ENCODE measurements at places on chromosomes 3 and 15.

- DNase-seq = no peak
Measured at GRCh38 chr3:40137591-40138295, 171.8 kb upstream of the EIF1B start.

- no peak for DNase-seq
Measured at GRCh38 chr3:104596551-104596950, 770.2 kb upstream of the ALCAM start.

DNA sequence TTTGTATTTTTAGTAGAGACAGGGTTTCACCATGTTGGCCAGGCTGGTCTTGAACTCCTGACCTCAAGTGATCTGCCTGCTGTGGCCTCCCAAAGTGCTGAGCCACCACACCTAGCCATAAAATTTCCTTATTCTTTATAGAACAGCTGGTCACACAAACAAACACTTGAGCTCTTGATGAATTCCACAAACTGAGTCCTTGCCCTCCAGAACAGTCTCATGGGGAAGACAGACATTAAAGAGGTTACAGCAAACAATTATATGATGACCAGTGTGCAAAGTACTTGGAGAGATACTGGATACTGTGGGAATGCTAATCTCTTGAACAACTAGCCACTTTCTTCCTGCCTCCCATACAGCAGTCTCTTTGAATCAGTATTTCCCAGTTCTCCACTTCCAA lies 7.5 kb upstream of the ATP11B start:
- no peak for DNase-seq

DNA sequence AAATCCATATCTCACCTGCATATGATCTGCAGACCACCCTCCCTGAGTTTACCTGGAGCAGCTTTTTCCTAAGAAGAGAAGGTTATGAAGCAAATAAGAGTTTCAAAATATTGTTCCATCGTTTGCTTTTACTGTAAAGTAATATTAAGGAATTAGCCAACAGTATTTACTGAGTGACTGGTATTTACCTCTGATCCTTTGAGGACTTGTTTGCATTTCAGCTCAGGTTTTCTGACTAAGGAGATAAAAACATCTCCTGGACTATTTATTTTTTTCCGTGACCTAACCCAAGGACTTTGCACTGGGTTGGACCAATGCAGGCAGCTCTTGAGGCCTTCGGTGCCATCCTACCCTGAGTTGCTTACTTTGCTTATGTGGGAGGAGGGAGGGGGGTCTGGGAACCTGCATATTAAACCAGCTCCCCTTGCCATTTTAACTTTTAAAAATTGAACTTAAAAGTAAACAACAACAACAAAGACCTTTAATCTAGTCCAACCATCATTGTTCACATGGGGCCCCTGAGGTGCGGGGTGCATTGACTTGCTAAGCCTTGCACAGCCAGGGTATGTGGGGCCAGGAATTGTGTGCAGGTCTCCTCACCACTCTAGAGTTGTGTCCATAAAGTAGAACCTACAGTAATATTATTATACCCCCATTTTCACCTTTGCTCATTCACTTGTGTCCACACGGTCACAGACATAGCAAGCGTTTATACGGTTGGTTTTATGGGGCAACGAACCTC lies 39.3 kb downstream of the TRAK1 start:
- no peak for DNase-seq

DNA sequence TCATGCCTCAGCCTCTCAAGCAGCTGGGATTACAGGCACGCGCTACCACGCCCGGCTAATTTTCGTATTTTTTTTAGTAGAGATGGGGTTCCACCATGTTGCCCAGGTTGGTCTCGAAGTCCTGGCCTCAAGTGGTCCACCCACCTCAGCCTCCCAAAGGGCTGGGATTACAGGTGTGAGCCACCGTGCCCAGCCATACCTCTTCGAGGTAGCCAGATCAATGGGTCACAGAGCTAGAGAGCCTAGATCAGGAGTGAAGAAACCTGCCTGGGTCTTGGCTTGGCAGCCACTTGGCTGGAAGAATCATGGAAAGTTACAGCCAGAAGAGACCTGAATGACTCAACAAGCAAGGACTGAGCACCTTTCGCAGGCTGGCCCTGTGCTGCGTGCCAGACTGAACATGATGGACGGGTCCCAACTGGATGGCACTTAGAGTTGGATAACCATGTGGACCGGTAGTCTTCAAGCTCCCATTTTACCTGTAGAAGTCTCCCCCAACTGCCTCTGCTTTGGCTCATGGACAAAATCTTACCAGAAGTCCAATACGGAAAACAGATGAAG lies 29.7 kb downstream of the GNB5 start:
- DNase-seq = no peak

GRCh38 chr15:33215941-33216872 lies 21.7 kb upstream of the FMN1 start:
- no peak for DNase-seq

DNA sequence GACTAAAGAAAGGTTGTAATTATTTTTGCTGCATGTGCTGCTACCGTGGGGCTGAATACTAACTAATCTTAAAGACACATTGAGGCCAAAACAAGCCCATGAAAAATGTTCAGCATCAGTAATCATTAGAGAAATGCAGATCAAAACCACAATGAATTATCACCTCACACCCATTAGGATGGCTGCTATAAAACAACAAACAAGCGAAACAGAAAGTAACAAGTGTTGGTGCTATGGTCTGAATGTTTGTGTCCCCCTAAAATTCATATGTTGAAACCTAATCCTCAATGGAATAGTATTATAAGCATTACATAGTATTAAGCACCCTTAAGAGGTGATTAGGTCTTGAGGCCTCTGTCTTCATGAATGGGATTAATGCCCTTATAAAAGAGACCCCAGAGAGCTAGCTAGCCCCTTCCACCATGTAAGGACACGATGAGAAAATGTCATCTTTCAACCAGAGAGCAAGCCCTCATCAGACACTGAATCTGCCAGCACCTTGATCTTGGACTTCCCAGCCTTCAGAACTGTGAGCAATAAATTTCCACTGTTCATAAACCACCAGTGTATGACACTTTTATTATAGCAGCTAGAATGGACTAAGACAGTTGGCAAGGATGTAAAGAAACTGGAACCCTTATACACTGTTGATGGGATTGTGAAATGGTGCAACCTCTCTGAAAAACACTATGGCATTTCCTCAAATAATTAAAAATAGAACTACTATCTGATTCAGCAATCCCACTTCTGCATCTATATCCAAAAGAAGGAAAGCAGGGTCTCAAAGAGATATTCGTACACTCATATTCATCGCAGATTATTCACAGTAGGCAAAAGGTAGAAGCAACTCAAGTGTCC lies 76.1 kb downstream of the REC114 start:
- DNase-seq = no peak

- DNase-seq = no peak
Measured at GRCh38 chr3:4741404-4742307, 237.6 kb upstream of the BHLHE40 start.

DNA sequence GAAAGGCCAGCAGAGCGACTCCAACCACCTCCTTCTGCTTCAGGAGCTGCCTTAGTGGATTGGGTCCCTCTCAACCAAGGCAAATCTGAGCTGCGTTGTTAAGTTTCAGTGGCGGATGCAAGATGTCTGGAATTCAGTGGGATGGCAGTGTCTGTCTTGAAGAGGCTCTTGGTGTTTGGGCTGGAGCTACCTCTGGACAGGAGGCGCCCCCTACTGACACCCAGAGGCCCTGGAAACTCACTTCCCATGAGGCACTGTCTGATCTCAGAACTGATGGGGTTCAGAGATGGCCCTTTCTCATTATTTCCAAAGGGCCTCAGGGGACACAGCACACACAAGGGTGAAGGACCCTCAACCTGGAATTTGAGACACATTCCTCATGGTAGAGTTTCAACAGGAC lies 6.0 kb upstream of the SLC28A1 start:
- DNase-seq = peak; percentile 20

DNA sequence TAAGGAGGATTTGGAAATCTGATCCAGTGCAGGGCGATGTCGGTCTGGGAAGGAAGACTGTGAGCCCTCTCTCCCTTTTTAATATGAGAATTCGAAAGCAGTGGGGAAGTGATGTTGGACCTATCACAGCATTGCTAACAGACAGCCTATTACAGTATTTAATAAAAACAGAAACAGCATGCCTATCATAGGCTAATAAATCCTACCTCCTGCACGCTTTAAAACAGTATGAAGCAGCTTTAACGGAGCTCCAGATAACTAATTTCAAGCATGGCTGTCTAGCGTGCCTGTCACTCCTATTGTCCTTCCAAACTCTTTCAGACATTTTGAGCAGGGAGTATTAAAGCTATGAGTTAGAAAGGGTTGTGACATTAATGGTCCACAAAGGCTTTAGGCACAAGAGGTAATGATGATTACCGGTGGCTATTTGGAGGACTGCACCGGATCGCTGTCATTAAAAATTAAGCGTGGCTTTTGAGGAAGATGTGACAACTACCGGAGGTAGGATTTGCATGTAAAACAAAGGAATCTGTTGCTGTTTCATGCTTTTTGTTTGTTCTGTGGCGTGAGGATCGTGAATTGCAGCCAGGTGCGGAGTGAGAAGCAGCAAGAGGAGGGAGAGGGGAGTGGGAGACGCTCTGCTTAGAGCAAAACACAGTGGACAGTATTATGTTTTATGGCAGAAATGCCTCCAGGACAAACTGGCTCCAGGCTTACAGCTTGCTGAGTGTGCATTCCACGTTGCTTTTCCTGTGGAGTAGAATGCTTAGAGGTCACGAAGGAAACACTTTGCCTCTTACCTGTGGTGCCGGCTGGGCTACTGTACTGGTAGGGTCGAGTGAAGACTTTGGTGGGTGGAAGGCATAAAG lies at the start of gene KCNMB2:
Gene KCNMB2 (plus strand): TSS at position 226 of the 869 bp plus-strand sequence.
- no peak for DNase-seq

DNA sequence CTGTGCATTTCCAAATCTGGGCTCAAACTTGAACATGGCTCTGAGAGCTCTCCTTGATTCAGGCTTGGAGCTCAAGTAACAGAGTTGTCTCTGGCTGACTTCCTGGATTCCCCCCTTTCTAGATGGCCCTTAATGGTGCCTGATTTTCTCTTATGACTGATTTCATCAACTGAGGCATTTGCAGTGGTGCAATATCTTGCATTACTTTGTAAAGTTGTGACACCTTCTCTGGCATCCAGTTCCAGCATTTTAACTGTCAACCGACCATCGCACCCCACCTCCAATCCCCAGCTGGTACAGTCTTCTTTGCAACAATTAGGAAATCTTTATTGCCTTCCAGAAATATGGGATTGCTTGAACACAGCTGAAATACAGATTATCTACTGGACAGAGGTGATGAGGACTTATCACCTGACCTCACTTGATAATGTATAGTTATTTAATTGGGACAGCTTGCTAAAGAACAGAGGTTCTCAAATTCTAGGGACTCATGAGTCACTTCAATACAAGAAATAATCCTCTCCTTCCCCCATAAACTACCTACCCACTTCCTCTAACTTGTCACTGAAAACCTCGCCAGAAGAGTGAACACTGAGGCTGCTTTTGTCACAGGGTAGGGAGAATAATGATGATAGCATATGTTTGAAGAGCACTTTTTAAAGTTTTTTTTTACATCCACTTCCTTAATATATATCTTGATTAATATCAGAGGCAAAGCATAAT lies 41.8 kb downstream of the FILIP1L start:
- no peak for DNase-seq

DNA sequence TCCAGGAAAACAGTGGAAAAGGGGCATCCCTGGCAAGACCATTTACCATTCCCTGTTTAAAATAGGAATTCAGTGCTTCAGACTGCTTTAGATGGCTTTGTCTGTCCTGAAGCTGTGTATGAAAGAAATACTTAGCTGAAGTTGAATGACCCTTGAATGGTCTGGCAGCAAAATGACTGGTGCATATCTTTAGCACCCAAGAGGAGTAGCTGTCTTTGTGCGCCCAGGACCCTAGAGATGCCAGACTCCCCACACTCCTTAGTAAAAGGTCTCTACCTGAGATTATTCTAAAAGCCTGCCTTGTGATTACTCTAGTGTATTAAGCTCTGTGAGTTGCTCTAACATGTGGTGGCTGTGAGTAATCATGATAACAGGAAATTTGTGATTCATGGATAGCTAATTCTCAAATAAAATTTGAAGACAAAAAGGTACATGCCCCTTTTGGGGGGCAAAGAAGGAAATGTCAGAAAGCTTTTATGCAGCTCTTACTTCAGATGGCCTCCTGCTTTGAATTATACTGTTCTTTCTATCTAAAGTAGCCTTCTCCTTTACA lies 3.2 kb downstream of the MAPKBP1 start:
- DNase-seq = no peak

- no peak for DNase-seq
Measured at GRCh38 chr3:104291437-104291851, 1075.3 kb upstream of the ALCAM start.

DNA sequence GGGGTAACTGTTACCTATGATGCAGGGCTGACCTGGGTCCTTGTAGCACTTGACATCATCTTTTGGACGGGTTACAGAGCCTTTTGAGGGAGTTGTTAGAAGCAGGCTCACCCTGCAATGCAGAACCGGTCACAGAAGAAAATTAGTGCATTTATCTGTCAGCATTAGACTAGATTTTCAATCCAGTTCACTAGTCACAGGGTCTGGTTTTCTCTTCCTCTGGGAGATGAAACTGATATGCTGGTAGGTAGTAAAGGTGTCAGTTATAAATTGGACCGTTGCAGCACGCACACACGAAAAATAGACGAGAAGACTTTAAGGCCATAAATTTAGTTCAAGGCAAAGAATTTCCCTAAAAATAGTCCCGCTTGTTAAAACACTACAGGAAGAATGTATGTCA lies 532.3 kb upstream of the ATP11B start:
- no peak for DNase-seq

DNA sequence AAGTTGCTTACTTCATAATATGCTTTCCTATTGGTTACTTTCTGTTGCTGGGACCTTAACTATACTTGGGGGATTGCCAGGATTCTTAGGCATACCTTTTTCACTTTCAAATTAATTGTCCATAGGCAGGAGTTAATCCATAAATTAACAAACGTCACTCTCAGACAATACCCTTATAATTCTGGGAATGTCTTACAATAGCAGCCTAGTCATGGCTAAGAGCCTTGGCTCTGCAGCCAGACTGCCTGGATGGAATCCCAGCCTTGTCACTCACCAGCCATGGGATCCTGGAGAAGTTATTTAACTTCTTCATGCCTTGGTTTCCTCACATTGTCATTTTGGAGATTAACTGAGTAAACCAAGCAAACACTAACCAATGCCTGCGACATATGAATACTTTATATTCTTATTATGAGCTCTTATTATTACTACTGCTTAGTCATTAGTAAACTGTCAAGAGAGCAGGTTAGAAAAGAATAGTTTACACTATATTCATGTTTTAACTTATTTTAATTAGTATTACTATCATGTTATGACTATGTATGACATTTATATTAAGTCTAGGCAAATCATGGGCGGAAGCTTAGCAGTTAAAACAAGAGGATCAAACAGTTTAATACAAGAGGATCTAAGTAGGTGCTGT lies 29.0 kb downstream of the GYG1 start:
- no peak for DNase-seq

- DNase-seq = no peak
Measured at GRCh38 chr15:101255615-101256241, 3.9 kb upstream of the CHSY1 start.

DNA sequence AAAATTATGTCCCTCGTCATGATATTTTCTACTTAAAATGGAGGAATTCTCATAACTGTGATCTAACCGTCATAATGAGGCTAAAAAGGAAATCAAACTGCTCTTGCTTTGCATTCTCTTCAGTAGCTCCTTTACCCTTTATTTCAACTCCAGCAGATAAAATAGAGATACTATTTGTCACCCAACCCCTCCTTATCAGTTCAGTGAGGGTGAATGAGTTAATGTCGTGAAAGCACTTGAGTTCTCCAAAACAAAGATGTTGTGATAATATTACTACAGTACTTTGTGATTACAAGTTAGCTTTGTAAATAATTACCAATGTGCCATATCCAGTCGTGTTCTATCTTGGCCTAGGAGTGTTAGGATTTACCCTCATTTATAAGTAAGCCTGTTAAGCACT lies 63.4 kb upstream of the ANKRD28 start:
- no peak for DNase-seq
